ENCODE measurements at places on chromosomes 3 and 15.

GRCh38 chr3:41679374-41679773 is 282.5 kb downstream of the ULK4 start:
- no peak overlapping the region for H3K27ac ChIP-seq
- DNase-seq = no peak
- H3K4me1 ChIP-seq = peaks cover 5% of the 10 kb centered on the region

GRCh38 chr15:87757084-87757483 is 499.5 kb downstream of the NTRK3 start:
- no peaks in the 10 kb centered on the region for H3K36me3 ChIP-seq
- no peak for DNase-seq
- H3K27ac ChIP-seq = no peak overlapping the region
- peaks cover 12% of the 10 kb centered on the region for H3K4me1 ChIP-seq
- H3K4me3 ChIP-seq = no peak overlapping the region

- peaks cover 24% of the 10 kb centered on the region for H3K27me3 ChIP-seq
- H3K27ac ChIP-seq = no peak overlapping the region
- H3K4me1 ChIP-seq = no peaks in the 10 kb centered on the region
- H3K36me3 ChIP-seq = no peaks in the 10 kb centered on the region
Observed at GRCh38 chr3:133894353-133895207, 1.1 kb downstream of the RAB6B start.

DNA sequence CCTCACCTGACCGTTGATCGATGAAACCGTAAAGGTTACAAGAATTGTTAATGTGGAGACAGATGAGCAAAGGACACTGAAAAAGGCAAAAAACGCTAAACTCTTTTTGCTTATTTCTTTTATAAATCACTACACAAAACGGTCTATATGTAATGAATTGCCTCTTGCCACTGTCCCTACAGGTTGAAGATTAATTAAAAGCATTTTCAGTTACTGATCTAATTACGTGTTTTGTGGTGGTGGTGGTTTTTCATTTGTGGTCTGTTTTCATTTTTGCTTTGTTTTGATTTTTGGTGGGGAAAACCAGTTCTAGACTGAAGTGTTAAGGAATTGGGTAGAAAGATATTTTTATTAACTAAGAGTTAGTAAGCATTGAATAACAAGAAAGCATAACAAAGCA is 299.2 kb upstream of the LRRN1 start:
- H3K27me3 ChIP-seq = no peaks in the 10 kb centered on the region
- H3K4me1 ChIP-seq = no peaks in the 10 kb centered on the region
- no peak for DNase-seq
- no peak overlapping the region for H3K4me3 ChIP-seq
- H3K27ac ChIP-seq = no peak overlapping the region

- no peaks in the 10 kb centered on the region for H3K27me3 ChIP-seq
- H3K36me3 ChIP-seq = no peaks in the 10 kb centered on the region
- DNase-seq = no peak
- H3K4me3 ChIP-seq = no peak overlapping the region
- H3K27ac ChIP-seq = no peak overlapping the region
Observed at GRCh38 chr3:156637480-156638022, 36.8 kb upstream of the TIPARP start.
